Stimulated activated CD4-positive, alpha-beta T cell treated with anti-CD3 and anti-CD28 coated beads, TNF-alpha, amount 100 ng/mL, for 4 hours (primary cell): ENCODE measurements at places on chromosomes 5 and 9.

DNA sequence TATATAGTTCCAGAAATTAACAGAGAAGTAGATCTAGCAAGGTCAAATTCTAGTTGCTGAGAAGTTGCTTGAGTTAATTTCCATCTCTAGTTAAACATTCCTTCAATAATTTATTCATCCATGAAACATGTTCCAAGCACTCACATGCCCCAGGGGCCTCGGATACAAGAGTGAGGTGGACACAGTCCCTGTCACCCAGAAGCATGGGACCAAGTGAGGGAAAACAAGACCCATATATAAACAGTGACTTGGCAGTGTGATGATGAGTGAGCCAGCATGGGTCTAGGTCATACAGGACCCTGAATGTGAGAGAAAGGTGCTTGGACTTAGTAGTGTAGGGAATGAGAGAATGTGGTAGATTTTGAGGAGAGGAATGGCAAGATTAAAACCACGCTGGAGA is 216.9 kb downstream of the TTLL11 start:
- DNase-seq = no peak

DNA sequence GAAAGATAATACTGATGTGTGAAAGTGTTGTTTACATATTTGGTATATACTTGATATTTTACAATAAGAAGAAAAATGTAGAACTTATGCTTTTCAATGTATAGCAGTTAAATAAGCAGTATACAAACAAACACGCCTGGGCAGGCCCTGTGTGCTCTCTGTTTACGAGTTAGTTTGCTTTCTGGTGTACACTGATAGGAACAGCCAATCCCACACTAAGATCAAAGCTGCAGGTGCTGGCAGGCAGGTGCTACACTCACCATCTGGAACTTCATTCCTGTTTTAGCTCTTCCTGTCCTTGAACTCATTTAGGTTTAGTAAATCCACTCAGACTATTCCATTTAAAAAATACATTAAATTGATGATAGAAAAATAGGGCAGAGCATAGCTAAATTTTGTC is 614.7 kb upstream of the ST8SIA4 start:
- DNase-seq = no peak

GRCh38 chr5:60362158-60362557 is 337.8 kb downstream of the DEPDC1B start:
- DNase-seq = no peak

GRCh38 chr9:77435688-77436087 is 212.4 kb downstream of the GNA14 start:
- no peak for DNase-seq

- DNase-seq = peak; percentile 34
Measured at GRCh38 chr5:91311697-91312501, 71.2 kb downstream of the ARRDC3 start.

DNA sequence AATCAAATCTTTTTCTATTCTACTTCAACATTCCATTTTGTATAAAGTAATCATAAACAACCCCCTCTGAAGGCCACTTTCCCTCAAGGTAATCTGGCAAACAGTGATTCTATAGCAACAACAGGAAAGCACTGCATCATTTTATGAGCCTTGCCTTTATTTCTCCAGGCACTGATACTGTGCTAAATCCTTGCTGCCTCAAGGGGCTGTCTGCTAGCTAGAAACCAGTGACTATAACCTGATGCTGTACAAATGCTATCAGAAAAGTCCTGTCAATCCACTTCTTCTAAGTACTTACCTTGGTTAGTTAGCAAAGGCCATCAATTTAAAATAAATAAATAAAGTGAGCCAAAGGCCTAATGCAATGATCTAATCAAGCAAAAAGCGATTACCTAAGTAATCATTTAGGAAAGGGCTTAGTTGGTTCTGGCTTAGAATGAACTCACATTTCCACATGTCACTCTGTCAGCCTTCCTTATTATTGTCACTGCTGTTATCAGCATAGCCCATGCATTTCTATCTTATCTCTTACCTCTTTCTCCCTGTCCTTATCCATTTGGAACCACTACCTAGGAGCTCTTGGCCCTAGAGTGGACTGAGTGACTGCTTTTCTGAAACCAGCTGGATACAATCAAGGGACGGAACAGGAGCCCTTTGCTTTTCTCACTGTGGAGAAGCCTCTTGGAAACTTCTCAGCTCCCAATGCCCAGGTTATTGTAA is 246.1 kb upstream of the MEF2C start:
- no peak for DNase-seq

DNA sequence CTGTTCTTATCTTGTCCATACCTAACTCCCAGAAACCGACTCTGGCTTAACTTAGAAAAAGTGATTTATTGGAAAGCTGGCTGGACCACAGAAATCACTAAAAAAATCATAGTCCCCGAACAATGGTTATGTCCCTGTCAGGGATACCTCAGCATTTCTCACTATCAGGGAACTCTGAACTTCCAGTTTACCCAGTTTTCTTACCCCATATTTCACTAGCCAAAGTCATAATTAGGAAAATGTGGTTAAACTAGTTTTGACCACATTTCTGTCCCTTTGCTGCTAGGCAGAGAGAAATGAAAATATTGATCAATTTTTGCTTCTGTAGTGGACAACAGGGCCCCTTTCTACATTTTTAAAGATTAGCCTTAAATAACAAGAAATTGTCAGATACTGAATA is 38.2 kb downstream of the ST8SIA4 start:
- no peak for DNase-seq

- no peak for DNase-seq
Measured at GRCh38 chr9:3292311-3292710, 233.5 kb downstream of the RFX3 start.

DNA sequence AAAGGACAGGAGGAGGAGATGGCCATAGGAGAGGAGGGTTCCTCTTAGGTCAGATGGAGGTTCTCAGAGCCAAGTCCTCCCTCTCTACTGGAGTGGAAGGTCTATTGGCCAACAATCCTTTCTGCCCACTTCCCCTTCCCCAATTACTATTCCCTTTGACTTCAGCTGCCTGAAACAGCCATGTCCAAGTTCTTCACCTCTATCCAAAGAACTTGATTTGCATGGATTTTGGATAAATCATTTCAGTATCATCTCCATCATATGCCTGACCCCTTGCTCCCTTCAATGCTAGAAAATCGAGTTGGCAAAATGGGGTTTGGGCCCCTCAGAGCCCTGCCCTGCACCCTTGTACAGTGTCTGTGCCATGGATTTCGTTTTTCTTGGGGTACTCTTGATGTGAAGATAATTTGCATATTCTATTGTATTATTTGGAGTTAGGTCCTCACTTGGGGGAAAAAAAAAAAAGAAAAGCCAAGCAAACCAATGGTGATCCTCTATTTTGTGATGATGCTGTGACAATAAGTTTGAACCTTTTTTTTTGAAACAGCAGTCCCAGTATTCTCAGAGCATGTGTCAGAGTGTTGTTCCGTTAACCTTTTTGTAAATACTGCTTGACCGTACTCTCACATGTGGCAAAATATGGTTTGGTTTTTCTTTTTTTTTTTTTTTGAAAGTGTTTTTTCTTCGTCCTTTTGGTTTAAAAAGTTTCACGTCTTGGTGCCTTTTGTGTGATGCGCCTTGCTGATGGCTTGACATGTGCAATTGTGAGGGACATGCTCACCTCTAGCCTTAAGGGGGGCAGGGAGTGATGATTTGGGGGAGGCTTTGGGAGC is 3.1 kb downstream of the EGR1 start:
- DNase-seq = no peak

GRCh38 chr9:35944173-35944572 is 13.8 kb downstream of the OR2S2 start:
- no peak for DNase-seq

DNA sequence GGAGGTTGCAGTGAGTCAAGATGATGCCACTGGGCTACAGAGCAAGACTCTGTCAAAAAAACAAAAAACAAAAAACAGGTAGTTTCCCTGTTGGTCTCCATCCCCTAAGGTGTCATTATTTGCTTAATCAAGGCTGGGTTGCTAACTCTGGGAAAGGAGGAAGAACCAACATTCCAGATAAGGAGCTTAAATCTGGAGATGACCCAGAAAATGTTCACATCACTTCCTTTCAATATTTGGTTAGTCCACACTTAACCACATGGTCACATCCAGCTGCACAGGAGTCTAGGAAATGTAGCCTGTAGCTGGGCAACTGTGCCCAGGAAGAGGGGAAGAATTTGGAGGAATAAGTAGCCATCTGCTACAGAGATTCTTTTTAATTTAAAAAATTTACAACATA is 25.9 kb upstream of the MEGF9 start:
- DNase-seq = no peak

- peak; percentile 23 for DNase-seq
Measured at GRCh38 chr9:114777821-114778609, 27.8 kb downstream of the TNFSF15 start.

GRCh38 chr9:133604214-133604613 is 5.0 kb downstream of the FAM163B start:
- DNase-seq = no peak

GRCh38 chr9:84751921-84752320 is 82.4 kb downstream of the NTRK2 start:
- DNase-seq = no peak

- no peak for DNase-seq
Measured at GRCh38 chr9:105195259-105195658, 49.2 kb upstream of the SLC44A1 start.
